T-cell (primary cell): ENCODE measurements at places on chromosomes 2 and 18. TPM values are rescaled to one million over a fixed set of nuclear protein-coding genes. Genes with fewer than 3 reads are reported as not detected.

Gene LAPTM4A
- 38.8 TPM for total RNA-seq

Gene SNED1
- 46.2 TPM for total RNA-seq

Gene SAG
- 0.37 TPM for total RNA-seq

Gene UPP2
- total RNA-seq: not detected

Gene CPLX4
- total RNA-seq: not detected

Gene DOK6
- not detected for total RNA-seq

Gene FHL2
- total RNA-seq: 1.2 TPM

GRCh38 chr2:232888839-232889529 lies 18.9 kb downstream of the SNORC start:
- DNase-seq: no peak

- DNase-seq: no peak
Measured at GRCh38 chr2:120622159-120622869, 113.4 kb upstream of the GLI2 start.

GRCh38 chr2:45895241-45895861 lies 243.9 kb downstream of the PRKCE start:
- DNase-seq: no peak

DNA sequence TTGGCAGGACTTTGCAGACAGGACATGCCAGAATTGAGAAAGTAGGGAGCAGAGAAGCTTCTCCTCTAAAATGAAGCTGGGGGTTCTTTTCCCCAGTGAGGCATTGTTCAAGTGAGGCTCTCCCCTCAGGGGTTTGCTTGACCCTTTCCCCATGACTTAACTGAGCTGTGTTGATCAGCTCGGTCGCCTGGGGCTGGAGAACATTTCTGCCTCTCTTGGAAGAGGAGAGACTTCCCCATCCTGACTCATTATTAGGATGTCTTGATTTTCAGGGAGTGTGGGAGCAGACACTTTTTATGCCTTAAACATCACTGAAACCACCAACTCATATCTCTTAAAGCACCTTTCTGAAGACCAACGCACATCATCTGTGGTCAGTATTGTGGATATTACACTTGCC lies 27.9 kb upstream of the GLI2 start:
- DNase-seq: no peak

GRCh38 chr2:86064006-86064405 lies 41.7 kb downstream of the POLR1A start:
- no peak for DNase-seq

GRCh38 chr2:16258350-16258749 lies 318.0 kb downstream of the MYCN start:
- no peak for DNase-seq

GRCh38 chr2:136051001-136051724 lies 65.7 kb upstream of the DARS1 start:
- no peak for DNase-seq

- peak; percentile 60 for DNase-seq
Measured at GRCh38 chr2:24920098-24920808, at the start of gene ADCY3. Gene ADCY3 (minus strand): TSS chr2:24920237. CDS start chr2:24918987, 1,250 bp downstream.

DNA sequence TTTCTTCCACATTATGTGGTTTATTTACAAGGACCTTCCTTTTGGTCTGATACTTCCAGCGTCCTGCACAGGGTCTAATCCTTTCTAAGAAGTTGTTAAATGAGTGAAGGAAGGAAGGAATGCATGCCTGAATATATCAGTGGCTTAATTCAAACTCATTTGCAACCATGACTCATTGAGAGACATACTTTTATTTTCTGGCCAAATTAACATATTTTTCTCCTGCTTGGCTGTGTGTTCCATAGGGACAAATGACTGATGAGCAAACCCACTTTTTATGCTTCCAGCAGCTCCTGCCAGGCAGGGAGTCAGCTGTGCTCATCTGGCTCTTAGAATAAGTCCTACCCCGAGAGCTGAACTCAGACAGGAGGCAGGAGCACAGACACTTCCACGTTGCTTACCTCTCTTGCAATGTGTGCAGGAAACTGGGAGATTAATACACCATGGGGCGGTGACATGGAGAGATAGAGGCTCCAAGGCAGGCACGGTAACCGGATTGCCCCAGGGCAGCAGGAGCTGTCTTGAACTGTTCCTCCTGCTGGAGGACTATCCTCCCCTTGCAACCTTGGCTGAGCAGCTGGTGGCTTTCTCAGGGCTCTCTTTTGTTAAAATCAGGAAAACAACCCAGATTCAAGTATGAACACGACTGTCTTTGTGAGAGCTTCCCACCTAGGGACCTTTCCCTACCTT lies 667.5 kb upstream of the HS6ST1 start:
- DNase-seq: no peak

GRCh38 chr2:171595456-171595855 lies 73.2 kb downstream of the CYBRD1 start:
- no peak for DNase-seq

DNA sequence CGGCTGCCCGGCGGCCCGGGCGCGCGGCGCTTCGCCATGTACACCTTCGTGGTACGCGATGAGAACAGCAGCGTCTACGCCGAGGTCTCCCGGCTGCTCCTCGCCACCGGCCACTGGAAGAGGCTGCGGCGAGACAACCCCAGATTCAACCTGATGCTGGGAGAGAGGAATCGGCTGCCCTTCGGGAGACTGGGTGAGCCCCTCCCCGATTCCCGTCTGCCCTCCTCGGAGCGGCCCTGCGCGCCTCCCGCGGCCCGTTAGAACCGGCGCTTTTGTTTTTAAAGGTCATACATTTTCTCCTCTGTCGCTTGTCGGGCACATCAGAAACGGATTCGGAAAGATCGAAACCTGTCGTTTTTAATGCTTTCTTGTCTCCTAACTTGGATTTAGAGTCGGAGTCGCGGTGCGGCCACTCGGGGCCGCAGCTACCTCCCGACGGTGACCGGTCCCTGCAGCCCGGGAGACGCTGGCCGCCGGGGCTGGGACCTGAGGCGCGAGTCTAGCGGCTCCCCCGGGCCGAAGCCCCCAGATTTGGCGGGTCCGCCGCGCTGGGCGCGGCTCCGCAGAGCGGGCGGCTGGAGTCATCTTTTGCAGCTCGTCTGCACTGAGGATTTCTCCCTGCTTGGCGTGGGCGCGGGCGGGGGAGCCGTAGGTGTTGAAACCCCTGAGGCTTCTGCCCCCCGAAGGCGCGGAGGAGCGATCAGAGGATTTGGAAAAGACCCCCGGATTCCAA lies 519 bp downstream of the TTL start:
- DNase-seq: no peak

GRCh38 chr2:28395334-28396061 lies 2.8 kb downstream of the FOSL2 start:
- DNase-seq: no peak
